ENCODE measurements at places on chromosomes 6 and 20.

GRCh38 chr20:51460569-51461265 is 81.8 kb downstream of the NFATC2 start:
- H3K36me3 ChIP-seq = peaks cover 43% of the 10 kb centered on the region
- peaks cover 53% of the 10 kb centered on the region for H3K4me1 ChIP-seq
- DNase-seq = no peak
- no peaks in the 10 kb centered on the region for H3K27me3 ChIP-seq
- peak overlapping the region; percentile 68 for H3K27ac ChIP-seq
- H3K4me3 ChIP-seq = no peak overlapping the region

DNA sequence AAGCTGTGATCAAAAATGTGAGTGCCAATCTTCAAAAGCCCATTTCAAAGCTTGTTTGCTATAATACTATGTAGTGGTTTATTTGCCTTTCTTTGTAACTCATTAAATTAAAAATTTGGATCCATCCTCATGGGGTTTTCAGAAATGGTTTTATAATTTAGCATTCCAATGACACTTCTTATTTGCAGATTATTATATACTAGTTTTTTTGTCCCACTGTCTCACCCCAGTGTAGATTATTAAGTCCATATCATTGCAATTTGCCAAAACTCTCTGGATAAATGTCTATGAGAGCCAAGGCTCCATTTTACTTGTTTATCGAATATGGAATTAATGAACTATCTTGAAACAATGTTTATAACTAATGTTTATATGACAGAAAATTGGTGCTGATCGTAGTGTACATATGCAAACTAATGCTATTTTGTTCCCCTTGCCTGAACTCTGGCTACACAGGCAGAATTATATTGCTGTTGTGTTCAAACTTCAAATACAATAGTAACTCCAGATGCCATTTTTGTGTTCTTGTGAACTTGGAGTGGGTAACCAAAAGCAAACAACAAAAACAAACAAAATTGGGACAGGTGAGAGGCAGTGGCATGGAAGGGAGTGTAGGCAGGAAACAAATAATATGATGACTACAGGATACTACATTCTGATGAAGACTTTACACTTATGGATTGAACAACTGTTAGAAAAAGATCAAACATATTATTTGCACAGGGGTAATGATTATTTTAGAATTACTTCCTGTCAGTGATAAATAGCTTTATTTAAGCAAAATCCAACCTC is 307.1 kb upstream of the FLRT3 start:
- H3K27ac ChIP-seq = no peak overlapping the region
- H3K4me1 ChIP-seq = no peaks in the 10 kb centered on the region
- DNase-seq = no peak
- H3K27me3 ChIP-seq = no peaks in the 10 kb centered on the region

DNA sequence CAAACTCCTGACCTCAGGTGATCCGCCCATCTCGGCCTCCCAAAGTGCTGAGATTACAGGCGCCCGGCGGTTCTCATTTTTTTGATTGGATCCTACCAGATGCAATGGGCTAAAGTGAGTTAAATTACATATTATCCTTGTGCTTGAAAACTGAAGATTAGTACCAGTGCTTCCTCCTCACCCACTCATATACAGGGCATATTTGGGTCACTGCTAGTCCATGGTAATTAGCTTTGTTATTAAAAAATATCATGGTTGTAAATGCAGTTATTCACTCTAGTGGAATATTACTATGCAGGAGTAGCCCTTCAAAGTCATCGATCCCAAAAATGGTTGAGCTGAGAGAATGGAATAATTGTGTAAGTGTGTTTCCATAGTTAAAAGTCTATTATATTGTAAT is 26.5 kb downstream of the ZNF292 start:
- H3K27me3 ChIP-seq = no peaks in the 10 kb centered on the region
- peaks cover 54% of the 10 kb centered on the region for H3K36me3 ChIP-seq
- H3K27ac ChIP-seq = peak overlapping the region; percentile 89
- peaks cover 79% of the 10 kb centered on the region for H3K4me1 ChIP-seq
- DNase-seq = no peak
- H3K4me3 ChIP-seq = peak overlapping the region; percentile 41

GRCh38 chr6:109447878-109448555 is 7.5 kb downstream of the SMPD2 start:
- DNase-seq = no peak
- H3K4me3 ChIP-seq = no peak overlapping the region
- H3K27ac ChIP-seq = peak overlapping the region; percentile 48
- H3K4me1 ChIP-seq = peaks cover 26% of the 10 kb centered on the region

DNA sequence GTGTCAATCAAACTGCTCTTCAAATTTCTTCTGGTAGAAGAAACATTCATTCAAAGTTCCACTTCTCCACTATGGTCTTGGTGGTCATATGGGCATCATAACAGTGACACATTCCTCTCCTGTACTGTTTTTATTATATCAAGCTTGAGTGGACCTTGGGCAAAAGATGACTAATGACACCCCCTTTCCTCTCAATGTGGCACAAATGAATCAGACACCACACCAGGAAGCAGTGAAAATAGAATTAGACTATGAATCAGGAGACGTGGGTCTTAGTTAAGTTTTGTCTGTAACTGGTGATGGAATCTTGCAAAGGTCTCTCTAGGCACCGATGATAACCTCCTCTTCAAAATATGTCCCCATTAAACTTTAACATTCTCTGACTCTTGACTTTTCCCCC is 9.0 kb upstream of the NRSN1 start:
- H3K4me1 ChIP-seq = no peaks in the 10 kb centered on the region
- H3K27ac ChIP-seq = no peak overlapping the region
- DNase-seq = no peak
- H3K4me3 ChIP-seq = no peak overlapping the region
- no peaks in the 10 kb centered on the region for H3K36me3 ChIP-seq
- no peaks in the 10 kb centered on the region for H3K27me3 ChIP-seq

- H3K36me3 ChIP-seq = peaks cover 52% of the 10 kb centered on the region
- peaks cover 4% of the 10 kb centered on the region for H3K4me1 ChIP-seq
- no peaks in the 10 kb centered on the region for H3K27me3 ChIP-seq
- no peak for DNase-seq
- H3K27ac ChIP-seq = no peak overlapping the region
- H3K4me3 ChIP-seq = no peak overlapping the region
Measured at GRCh38 chr6:150874179-150874578, 8.7 kb downstream of the MTHFD1L start.

DNA sequence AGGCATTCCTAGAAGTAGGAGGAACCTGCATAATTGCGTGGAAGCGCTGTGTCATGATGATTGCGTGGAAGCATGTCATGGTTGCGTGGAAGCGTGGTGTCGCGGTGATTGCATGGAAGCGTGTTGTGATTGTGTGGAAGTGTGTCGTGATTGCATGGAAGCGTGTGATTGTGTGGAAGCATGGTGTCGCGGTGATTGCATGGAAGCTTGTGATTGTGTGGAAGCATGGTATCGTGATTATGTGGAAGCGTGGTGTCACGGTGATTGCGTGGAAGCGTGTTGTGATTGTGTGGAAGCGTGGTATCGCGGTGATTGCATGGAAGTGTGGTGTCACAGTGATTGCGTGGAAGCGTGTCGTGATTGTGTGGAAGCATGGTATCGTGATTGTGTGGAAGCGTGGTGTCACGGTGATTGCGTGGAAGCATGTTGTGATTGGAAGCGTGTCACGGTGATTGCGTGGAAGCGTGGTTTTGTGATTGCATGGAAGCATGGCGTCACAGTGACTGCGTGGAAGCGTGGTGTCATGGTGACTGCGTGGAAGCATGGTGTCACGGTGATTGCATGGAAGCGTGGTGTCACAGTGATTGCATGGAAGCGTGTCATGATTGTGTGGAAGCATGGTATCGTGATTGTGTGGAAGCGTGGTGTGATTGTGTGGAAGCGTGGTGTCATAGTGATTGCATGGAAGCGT is 145.9 kb downstream of the TAF4 start:
- no peak overlapping the region for H3K27ac ChIP-seq
- no peaks in the 10 kb centered on the region for H3K27me3 ChIP-seq
- no peaks in the 10 kb centered on the region for H3K36me3 ChIP-seq

DNA sequence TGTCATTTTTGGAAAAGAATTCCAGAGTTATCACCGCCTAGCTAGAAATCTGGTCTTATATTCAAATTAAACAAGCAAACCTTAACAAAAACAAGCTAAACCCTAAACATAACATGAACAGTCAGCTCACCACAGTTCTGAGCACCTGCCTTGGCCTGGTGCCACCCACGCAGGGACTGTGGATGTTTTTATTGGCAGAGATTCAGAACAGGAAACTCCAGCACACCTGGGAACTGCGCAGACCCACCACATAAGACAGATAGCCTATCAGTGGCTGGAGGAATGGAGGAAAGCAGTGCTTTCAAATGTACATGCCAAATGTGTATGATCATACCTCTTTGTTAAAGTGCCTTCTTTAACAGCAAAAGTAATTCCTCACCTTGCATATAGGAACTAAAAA is 8.9 kb downstream of the SLC16A10 start:
- no peaks in the 10 kb centered on the region for H3K36me3 ChIP-seq
- H3K4me1 ChIP-seq = peaks cover 19% of the 10 kb centered on the region
- peak; percentile 20 for DNase-seq
- no peak overlapping the region for H3K27ac ChIP-seq
- no peaks in the 10 kb centered on the region for H3K27me3 ChIP-seq
